T follicular helper cell (primary cell): ENCODE measurements at places on chromosomes 11 and 22.

DNA sequence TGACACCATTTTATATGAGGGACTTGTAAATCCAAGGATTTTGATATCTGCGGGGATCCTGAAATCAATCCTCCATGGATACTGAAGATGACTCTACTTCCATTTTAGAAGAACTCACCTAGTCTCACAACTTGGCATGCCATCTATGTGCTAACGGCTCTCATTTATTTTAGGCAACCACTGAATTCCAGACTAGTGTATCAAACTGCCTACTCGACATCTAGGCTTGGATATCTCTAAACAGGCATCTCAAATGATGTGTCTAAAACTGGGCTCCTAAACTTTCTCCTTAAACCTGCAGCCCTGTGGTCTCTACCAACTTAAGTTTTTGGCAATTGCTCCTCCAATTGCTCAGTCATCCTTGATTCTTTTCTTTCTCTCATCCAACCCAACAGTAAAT lies 31.2 kb upstream of the CLNS1A start:
- DNase-seq = no peak

- DNase-seq = no peak
These were observed 1.1 kb downstream of the HYOU1 start for GRCh38 chr11:119055901-119056300.

- no peak for DNase-seq
These were observed 87.9 kb upstream of the SPON1 start for GRCh38 chr11:13874597-13874996.

DNA sequence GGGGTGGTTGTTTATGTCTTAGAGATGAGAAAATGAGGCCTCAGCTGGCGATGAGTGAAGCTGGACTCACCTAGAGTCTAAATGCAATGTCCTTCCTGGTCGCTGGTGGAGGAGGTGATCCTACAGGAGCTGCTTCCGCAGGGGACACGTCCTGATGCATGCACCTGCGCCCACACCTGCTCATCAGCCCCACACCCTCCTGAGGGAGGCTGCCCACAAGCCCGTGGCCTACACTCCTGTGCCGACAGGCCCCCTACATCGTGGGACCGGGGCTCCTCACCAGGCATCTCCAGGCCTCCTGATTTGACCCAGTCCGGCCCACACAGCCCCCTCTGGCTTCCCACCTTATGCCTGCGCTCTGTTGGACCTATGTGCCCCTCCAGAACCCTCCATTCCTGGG lies 857.2 kb downstream of the TBC1D22A start:
- DNase-seq = no peak

DNA sequence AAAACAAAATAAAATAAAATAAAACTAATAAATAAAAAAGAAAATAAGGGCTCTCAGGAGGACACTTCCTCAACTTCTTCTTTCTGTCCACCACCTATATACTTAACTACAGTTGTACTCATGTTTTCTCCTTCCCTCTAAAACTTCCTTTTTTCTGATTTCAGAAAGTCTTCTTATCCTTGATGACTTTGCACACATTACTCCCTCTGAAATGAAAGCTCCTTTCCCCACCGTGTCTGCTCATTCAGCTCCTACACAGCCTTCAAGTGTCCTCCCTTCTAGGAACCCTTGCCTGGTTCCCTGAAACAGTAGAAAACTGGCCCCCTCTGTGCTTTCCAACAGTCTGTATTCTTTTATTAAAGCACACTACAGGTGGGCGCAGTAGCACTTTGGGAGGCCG lies 18.3 kb upstream of the DDX17 start:
- DNase-seq = no peak

DNA sequence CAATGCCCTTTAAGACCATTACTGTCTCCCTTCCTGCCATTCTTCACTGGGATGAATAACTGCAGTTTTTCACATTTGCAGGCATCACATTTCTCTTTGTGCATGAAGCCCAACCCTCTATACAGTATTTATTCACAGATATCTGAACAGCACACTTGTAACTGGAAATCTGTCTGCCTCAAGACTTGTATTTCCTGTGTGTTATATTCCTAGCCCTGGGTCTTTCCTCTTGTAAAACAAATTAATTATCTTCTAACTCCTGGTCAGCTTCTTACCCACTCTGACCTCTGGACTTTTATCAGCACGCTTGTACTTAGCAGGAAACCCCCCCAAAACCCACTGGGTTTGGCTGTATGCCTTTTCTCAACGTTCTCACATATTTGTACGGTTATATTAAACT lies 2.0 kb downstream of the CSRP3 start:
- no peak for DNase-seq

DNA sequence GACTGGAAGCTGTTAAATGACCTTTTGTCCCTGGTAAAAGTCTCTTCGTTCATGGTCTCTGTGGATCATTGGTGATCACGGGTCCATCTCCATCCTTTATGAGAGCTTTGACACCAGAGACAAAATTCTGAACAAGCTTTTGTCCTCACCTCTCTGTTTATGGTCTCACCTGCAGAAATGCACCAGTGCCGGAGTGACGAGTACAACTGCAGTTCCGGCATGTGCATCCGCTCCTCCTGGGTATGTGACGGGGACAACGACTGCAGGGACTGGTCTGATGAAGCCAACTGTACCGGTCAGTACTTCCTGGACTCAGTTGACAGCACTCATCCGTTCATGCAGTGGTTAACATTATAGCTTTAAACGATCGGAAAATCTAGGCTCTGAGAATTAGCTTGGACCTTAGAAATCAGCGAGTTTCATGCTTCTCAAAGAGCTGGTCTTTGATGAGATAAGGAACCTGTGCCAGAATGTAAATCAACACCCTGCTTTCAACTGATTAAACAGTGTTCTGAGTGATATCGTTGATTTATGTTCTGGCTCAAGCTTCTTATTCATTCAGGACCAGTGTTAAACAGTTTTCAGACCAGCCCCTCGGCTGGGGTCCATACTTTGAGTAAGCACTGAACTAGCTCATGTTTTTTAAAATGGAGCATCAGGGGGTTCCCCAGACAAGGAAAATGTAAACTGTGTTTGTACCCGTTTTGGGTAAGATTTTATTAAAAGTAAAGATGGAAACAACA lies 124.5 kb upstream of the SORL1-AS1 start:
- no peak for DNase-seq

GRCh38 chr11:66904055-66904454 lies 47.2 kb downstream of the LRFN4 start:
- DNase-seq = no peak
